ENCODE measurements at places on chromosomes 4 and X.

- DNase-seq, result no peak
Measured at GRCh38 chr4:100278567-100278966, 88.3 kb upstream of the DDIT4L start.

- no peak for DNase-seq
Measured at GRCh38 chrX:102723456-102723855, 2.9 kb downstream of the GPRASP3 start.

DNA sequence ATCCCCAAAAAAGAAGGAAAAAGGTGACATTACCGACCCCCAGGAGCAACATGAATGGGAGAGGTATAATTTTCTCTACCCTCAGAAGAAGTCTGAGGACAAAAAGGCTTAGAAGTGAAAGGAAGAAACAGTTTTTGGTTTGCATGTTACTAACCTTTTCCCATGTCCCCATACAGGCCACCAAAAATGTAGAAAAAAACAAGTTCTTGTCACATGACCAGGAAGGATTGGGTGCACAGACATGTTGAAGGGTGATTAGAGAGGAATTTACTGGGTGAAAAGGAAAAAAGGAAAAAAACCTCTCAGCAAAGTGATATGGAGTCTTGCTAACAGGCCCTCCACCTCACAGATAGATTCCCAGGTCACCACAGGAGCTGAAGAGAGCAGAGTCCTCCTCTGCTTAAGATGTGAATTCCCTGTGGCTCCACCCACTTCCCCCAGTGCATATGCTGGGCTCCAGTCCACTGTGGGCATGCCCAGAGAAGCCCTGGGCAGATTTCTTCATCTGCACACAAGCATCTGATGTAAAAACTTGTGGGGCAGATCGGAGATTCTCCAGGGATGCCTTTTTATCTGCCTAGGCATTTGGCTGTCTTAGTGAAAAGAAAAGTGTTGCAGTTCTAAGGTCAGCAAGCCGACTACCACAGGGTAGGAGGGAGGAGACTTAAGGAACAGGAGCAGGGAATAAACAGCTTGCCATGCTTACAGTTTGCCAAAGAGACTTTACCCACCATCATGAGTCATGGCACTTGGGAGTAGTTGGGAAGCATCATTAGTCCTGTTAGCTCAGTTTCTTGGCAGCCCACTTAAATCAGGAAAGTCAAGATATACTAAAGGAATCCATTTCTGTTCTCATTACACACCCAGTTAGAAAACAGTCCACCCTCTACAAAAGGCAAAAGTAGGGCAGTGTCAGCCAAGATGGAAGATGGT, 25.0 kb upstream of the PASD1 start:
- no peak for DNase-seq

DNA sequence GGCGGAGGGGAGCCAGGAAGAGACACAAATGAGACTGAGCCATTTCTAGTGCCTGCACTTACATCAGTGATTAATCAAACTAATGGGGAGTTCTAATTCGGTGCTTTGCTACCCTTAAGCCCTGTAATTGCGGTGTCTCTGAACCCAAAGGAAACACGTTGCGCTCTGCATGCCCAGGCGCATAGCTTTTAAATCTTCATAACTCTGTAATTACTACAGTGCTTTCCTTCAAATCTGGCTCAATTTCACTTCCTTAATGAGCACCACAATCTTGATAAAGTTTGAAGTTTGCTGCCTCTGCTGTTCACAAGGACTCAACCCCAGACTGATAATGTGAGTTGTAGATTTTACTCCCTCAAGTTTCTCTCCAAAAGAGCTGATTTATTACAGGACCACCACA, 5.7 kb upstream of the NHS start:
- no peak for DNase-seq

- DNase-seq, result no peak
Measured at GRCh38 chr4:94979621-94980020, 221.9 kb downstream of the BMPR1B start.

DNA sequence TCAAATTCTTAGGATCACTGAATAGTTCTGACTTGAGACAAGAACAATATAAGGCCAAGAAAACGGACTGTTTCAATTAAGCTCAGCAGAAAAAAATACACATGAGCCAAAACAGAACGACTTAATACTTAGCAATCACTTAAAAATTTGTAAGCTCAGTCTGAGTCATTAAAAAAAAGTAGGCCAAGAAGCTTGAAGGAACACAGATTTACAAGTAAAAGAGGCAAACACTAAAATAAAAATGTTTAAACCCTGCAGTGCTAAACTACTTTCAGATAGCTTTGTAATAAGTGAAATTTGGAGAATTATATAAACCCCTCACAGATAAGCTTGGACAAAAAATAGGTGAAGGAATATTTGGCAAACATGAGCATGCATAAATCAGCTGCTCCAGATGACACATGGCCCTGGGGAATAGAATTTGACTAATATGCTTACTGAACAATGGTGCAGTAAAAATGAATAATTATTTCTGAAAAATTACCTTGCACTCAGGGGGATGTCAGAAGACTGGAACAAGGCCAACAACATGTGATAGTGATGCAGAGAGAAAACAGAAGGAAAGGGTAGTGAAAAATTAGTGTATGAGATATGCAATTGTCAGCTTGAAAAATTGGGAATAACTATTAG, 49.6 kb downstream of the LNX1 start:
- DNase-seq, result no peak

DNA sequence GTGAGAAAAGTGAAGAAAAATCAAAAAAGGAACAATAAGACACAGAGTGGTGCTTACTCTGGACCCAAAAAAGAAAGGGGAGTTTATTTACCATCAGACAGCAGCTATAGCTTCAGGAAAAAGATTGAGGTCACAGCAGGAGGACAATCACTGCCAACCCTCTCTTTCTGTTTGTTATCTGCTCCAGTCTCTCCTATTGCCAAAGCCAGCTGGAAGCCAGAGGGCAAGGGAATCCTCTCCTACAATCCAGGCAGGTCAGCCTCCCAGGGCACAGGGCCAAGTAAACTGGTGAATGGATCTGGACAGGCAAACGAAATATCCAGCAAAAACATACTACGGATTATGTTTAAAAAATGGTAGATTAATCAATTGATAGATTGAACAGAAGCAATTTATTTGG, 306.9 kb upstream of the SLIT2 start:
- no peak for DNase-seq

DNA sequence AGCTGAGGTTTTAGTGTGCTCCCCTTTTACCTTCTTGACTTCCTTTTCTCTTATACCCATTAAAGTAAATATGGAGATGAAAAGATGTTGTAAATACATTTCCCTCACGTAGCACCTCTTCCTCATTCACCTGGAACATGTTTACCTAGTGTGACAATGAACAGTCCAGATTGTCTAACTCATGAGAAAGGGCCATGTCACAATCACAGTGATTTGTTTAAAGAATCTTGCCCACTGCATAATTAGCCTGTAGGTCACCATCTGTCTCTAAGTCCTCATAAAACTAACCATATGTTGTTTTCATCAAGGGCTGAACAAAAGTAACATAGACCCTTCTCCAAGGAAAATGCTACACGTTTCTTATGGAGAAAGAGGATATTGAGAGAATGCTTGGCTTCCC, 85.7 kb downstream of the TSPAN5 start:
- DNase-seq, result no peak

- no peak for DNase-seq
Measured at GRCh38 chrX:34877436-34877835, 65.2 kb upstream of the FAM47B start.

- no peak for DNase-seq
Measured at GRCh38 chr4:2650276-2650675, 105.9 kb downstream of the TNIP2 start.

GRCh38 chr4:91127192-91127591, 1000.0 kb downstream of the CCSER1 start:
- no peak for DNase-seq

GRCh38 chr4:185624259-185624589, 88.9 kb upstream of the PDLIM3 start:
- DNase-seq, result no peak

Measured in activated T-cell treated with anti-CD3 and anti-CD28 coated beads for 4 hours (primary cell).